ENCODE measurements at places on chromosomes 7 and 10. TPM values are rescaled to one million over a fixed set of nuclear protein-coding genes. Genes with fewer than 3 reads are reported as not detected.

- DNase-seq, result no peak
Measured at GRCh38 chr7:41035794-41036193, 667.1 kb downstream of the INHBA start.

H2BK1 gene
- total RNA-seq, result not detected

GNAT3 gene
- total RNA-seq, result not detected

GRCh38 chr10:117140525-117140902, 2.4 kb upstream of the VAX1 start:
- no peak for DNase-seq

TMEM270 gene
- total RNA-seq, result not detected

DNA sequence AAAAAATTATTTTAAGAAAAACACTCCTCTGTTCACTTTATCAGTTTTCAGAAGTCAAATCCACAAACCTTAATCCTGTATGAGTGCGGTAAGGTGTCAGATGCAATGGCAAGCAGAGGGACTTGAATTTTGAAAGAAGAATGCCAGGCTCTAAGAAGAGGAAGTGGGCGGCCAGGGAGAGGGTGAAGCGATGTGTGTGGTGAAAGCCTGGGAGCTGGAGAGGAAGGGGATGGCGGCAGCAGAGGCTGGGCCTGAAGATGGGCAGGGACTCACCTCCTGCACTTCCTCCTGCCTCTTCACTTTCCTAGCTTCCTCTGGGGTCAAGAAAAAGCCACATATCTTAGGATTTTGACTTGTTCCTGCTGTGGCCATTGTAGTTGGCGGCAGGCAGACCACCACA, 609.6 kb downstream of the PARD3 start:
- DNase-seq, result no peak

- DNase-seq, result no peak
Measured at GRCh38 chr10:15363031-15363430, 8.1 kb downstream of the FAM171A1 start.

C7orf25 gene
- 8.2 TPM for total RNA-seq

GRCh38 chr7:106100863-106101629, 11.1 kb downstream of the SYPL1 start:
- no peak for DNase-seq

DNA sequence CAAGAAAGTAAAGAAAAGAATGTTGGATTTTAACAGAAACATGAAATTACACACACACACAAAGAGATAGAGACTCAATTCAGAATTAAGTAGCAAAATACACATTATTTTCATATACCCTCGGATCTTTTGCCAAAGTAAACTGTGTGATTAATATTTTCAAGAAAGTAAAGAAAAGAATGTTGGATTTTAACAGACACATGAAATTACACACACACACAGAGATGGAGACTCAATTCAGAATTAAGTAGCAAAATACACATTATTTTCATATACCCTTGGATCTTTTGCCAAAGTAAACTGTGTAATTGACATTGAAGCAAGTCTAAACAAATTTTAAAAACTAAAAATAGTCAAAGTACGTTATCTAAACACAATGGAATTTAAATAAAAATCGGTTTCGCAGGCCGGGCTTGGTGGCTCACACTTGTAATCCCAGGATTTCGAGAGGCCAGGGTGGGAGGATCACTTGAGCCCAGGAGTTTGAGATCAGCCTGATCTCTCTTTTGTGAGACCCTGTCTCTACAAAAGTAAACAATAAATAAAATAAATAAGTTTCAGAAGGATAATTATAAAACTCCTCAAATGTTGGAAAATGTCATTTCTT, 337.3 kb upstream of the MAGI2 start:
- DNase-seq, result no peak

DNA sequence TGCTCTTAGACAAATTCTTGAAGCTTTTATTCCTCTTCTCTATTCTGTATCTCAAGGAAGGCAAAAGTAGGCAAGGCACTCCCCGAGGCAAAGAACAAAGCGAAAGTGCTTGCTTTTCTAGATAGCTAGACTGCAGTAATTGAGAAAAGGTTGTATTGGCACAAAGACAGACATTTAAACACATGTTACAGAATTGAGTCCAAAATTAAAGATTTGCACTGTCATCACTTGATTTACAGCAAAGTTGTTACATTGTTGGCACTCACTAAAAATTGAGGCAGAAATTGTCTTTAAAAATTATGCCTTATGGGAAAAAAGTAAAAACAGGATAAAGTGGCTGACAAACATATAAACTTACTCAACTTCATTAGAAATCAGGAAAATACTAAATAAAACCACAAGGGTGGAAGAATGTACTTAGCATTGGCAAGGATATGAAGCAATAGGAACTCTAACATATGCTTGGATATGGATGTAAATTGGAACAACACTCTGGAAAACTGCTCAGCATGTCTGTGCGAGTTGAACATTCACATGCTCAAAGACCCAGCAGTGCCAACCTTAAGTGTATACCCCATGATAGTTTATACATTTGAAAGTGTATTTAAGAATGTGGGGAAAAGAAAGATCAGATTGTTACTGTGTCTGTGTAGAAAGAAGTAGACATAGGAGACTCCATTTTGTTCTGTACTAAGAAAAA, 491.3 kb downstream of the GLRX3 start:
- no peak for DNase-seq

GRCh38 chr10:30750971-30751677, 121.6 kb upstream of the LYZL2 start:
- DNase-seq, result no peak

DNA sequence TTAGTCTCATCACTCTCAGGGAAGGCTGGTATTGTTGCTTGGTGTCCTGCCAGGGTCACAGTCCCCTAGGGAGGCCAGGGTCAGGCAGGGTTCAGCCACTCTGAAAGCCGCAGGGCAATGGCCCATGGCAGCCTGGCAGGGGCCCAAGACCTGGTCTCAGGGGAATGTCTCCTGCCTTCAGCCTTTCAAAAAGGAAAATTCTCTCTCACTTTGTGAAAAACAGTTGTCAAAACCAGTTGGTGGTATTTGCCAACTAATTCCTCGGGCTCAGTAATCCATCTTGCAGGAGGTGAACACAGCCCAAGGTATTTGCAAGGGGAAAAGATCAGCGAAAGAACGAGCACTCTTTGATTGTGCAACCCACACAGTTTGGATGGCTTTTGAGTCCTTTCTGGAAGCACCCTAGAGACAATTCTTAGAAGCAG, 101.5 kb downstream of the JCAD start:
- DNase-seq, result no peak

GTPBP10 gene
- 12.2 TPM for total RNA-seq

UCMA gene
- total RNA-seq, result not detected

TSPAN13 gene
- 7.5 TPM for total RNA-seq

GRCh38 chr7:16347066-16347826, 74.1 kb downstream of the CRPPA start:
- peak; percentile 42 for DNase-seq

GRCh38 chr7:7536396-7537019, 835 bp upstream of the COL28A1 start:
- DNase-seq, result no peak

HOXA13 gene
- total RNA-seq, result not detected

GRCh38 chr7:18241543-18242231, 214.0 kb upstream of the PRPS1L1 start:
- DNase-seq, result no peak
